ENCODE measurements at places on chromosomes 4 and X.

DNA sequence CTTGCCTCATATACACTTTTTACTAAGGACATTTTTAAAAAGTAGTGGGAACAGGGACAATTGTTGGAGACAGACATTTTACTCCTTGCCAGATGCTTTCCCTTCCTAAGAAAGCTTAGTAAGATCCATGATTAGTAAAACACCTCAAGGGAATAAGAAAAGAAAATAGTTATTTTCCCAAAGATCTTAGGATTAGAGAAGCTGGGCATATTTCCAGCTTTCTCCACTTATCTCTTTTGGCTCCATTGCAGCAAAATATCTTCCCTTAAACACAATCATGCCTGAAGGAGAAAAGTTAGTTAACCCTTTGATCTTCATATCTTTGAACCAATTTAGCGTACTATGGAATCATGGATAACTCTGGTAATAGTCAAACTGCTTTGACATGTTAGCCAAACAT, 257.9 kb downstream of the PCDH18 start:
- DNase-seq = peak; percentile 69

GRCh38 chr4:110663738-110664444, 41.0 kb upstream of the PITX2 start:
- peak; percentile 86 for DNase-seq

GRCh38 chrX:17459008-17459611, 84.1 kb downstream of the NHS start:
- DNase-seq = peak; percentile 32

- DNase-seq = no peak
Measured at GRCh38 chrX:35289952-35290351, 347.4 kb downstream of the FAM47B start.
